ENCODE measurements at places on chromosomes 16 and 17.

DNA sequence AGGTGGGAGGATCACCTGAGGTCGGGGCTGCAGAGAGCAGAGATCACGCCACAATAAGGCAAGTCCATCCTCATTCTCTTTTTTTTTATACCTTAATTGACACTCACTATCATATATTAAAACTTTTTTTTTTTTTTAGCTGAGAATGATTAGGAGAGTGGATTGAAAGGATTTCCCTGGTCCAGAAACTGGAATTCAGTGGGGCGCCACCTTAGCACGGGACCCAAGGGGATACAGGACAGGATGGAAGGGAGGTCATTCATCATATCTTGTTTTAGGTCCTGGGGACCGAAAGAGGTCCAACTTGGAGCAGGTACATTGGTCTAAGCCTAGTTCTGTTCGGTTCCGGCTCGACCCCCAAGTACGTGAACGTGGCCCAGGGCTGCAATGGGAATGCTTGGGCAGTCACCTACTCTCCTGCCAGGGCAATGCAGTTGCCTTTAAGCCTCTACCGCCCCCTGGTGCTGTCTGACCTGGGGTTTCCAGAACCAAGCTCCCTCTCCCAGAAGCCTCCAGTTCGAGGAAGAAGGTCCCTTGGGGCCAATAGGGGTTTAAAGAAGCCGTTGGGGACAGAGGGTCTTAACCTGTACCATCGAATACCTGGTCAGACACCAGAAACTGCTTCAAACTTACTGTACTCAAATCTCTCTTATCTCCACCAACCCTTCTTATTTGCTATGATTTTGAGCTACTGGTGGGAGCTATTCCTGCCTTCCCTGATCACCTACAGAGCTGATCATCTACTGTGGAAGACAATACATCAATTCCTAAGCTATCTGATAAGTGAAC lies 19.9 kb upstream of the GPATCH8 start:
- peak; percentile 27 for DNase-seq

- no peak for DNase-seq
Observed at GRCh38 chr17:49191409-49191916, 18.9 kb downstream of the GNGT2 start.

DNA sequence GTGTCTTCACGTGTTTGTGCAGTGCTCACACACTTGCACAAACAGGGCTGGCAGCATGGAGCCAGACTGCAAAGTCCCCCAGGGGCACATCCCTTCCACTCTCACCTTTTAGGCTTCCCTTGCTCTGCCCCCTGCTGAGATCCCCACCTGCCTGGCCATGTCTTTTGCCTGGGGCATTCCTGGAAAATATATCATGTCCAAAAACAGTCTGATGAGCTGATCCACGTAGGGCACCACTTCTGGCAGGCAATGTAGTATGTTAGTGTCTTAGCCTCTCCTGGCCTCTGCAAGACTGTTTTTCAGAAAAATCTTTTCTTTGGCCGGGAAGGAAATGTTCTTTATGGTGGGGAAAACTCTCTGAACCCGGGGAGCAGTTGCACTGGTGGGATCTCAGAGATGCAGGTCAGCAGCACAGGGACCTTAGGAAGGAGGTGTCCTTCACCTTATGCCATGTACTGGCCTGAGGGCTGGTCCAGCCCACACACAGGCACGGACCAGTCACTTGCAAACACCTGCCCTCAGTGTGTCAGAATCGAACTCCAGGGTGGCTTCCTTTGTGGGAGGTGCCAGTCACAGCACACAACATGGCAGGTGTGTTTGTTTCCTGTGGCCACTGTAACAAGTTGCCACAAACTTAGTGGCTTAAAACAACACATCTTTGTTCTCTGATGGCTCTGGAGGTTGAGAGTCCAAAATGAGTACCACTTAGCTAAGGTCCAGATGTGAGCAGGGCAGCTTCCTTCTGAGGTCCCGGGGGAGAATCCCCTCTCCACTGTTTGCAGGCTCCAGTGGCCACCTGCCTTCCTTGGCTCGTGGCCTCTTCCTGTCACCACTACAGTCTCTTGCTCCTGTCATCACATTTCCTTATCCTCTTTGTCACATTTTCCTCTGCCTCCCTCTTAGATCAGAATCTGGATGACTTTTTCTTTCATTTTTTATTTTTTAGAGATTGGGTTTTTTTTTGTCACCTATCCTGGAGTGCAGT lies 46.6 kb downstream of the MPRIP start:
- no peak for DNase-seq

DNA sequence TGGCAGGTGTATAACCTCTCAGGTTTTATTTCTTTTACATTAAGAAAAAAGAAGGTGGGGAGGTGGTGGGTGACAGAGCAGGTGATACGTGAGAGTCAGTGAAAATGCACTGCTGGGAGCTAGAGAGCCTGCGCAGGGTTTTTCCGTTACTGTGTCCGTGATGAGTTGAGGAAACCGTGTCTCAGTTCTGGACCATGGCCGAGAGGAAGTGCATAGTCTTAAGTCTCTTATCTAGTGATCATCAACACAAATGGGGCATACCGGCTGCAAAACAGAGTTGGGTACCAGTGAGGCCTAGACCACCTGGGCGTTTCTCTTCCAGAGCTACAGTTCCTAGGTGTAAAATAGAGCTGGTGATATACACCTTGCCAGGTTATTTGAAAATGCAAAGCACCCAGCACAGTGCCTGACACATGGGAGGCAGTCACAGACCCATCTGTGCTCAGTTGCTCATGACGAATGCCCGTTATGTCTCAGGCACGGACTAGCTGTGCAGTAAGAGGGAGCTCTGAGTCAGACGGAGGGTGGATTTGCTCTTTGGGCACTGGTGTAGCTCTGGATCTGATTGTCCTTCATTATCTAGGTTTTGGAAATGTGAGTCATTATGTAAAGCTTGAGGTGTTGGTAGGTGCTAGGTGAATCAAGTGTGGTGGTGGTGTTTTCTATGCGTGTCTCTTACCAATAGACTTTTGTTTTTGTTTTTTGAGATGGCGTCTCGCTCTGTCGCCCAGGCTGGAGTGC lies 60.9 kb downstream of the RPTOR start:
- no peak for DNase-seq

DNA sequence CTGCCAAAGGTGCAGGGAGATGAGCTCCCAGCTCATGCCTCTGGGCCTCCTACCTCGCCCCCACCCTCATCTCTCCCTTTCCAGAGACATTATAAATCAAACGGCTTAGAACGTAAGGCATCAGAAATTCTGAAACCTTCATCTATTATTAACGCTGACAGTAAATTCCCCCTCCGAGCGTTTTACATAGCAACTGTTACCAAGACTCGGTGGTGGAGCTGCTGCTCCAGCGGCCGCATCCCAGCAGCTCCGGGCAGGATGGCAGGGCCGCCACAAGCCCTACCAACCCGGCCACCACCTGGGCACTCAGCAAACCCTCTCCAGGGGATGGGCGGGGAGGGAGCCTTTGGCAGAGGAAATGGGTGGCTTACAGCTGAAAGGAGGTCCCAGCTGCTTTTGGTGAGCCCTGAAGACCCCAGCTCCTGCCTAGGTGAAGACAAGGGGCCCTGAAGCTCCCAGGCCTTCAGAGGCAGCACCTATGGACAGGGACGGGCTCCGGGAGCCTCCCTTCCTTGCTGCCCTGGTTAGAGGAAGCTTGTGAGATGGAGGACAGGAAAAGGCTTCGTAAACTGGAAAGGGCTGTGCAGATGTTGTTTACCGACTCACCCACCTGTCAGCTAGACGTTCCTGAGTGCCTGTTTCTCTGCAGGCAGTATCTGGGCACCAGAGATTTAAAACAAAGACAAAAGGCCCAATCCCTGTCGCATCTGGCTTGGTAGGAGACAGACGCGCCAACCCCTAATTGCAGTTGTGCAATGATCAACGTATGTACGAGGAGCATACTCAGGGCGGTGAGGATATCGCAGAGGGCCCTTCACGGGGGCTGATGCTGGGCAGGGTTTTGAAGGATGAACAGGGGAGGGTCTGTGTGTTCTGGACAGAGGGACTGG lies 76.9 kb downstream of the RAI1 start:
- DNase-seq: no peak

- DNase-seq: no peak
Observed at GRCh38 chr17:40846515-40847144, 20.4 kb downstream of the KRT12 start.

GRCh38 chr16:76052725-76053124 lies 224.5 kb upstream of the CNTNAP4 start:
- DNase-seq: no peak

- DNase-seq: no peak
Observed at GRCh38 chr17:57456622-57457021, 200.3 kb downstream of the MSI2 start.

DNA sequence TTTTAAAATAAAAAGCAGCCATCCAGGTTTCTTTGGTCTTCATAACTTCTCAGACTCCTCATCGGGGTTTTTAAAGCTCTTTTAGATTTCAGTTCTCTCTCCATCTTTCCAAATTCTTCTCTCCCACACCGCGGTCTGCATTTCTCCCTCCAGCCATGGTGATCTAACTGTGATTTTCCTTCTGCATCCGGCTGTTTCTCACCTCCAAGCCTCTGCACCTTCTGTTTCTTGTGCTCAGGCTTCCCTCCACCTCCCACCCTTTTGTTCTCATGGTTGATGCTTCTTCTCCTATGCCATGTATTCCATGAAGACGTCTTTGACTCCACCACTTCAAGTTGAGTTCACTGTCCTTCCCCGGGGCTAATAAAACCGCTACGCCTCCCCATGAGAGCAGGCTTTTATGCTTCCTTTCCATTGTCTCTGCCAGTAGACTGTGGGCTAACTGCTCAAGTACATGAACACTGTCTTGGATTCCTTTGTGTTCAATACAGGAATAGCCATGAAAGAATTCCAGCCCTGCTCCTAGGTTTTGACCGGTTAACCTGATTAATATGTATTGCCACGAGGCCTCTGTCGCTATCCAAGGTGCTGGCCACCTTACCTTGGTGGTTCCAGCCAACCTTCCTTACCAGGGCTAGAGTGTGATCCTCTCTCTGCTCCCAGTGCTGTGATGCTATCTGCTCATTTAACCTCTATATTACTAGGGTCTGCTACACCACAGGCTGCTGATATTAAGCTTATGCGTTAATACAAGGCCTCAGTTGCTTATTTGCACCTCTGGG lies 625.1 kb downstream of the HS3ST4 start:
- DNase-seq: no peak
